Stimulated activated naive CD4-positive, alpha-beta T cell treated with Interleukin-2 at 50 U/mL for 16 hours (primary cell): ENCODE measurements at places on chromosomes 1 and 21.

DNA sequence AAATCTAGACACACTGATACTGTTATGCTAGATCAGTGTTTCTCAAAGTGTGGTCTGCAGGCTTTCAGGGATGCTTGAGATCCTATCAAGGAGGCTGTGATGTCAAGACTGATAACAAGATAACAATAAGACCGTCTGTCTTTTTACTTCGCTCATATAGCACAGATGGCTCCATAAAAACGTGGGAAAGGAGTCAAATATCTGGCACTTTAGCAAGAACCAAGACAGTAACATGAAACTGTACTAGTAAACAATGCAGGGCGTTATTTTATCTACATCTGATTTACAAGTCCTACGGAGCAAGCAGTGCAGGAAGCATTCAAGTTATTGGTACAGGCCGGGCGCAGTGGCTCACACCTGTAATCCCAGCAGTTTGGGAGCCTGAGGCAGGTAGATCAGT lies 3.6 kb upstream of the SPRR3 start:
- DNase-seq, result no peak

DNA sequence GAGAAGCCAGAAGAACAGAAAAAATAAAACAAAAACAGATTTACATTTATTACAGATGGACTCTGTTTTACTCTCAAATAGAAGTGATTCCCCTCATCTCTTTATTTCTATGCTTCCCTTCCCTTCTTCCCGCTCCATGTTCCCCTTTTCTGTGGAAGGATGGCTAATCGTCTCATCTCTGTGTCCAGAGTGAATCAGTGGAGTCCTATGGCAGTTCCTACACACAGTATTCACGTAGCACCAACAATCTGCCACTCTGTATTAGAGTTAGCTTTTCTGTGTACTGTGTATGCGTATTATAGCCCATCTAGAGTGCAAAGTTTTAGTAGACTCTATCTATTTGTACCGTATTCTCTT lies 6.8 kb upstream of the ERO1B start:
- DNase-seq, result no peak

- DNase-seq, result no peak
Measured at GRCh38 chr1:213689260-213689659, 298.5 kb upstream of the PROX1 start.

DNA sequence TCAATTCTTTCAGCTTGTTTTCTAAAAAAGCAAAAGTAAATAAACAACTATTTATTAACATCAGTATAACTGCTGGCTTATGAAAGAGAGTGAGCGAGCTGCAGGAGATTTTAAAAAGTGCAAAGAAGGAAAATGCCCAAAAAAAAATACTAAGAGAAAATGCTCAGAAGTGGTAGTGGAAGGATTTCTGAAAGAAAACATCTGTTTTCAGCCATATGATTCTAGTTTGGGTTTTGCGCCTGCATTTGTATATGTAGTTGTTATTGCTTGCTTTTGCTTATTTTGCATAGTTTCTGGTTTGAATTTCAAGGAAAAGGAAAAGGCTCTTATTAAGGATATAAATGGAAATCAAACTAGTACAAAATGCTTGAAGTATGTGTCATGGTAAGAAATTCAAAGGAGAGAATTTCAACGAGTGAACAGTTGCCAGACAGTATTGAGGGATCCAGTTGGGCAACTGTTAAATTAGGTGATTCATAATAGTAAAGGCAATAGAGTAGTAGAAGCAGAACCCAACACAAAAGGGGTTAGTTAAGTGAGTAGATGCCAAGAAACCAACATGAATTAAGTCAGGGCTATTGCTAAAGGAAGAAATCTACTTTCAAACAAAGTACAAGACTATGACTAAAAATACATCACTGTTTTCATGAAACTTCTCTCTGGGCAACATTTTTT lies 1.2 kb downstream of the GBP5 start:
- DNase-seq, result no peak

DNA sequence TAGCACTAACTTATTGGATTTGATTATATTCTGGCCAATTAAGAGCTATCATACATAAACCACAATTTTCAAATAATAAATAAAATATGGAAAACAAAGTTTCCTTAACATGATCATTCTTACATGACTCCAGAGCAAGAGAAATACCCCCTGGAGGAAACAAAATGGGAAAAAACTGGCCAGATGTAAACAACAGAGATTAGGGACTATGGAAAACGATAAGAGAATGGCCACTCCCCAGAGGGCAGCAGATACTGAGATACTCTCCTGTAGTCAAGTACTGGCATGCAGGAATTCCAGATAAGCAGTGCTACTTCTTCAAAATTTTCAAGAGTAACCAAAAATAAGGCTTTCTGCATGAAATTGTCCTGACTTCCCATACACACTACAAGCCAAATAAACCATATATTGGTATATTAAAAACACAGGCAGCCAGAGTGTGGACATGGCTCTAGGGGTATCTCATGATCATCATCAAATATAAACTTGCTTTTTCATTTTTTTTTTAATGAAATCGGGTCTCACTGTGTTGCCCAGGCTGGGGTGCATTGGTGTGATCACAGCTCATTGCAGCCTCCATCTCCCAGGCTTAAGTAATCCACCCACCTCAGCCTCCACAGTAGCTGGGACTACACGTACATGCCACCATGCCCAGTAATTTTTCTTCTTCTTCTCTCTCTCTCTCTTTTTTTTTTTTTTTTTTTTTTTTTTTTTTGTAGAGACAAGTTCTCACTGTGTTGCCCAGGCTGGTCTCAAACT lies 118.5 kb downstream of the EIF4G3 start:
- no peak for DNase-seq

DNA sequence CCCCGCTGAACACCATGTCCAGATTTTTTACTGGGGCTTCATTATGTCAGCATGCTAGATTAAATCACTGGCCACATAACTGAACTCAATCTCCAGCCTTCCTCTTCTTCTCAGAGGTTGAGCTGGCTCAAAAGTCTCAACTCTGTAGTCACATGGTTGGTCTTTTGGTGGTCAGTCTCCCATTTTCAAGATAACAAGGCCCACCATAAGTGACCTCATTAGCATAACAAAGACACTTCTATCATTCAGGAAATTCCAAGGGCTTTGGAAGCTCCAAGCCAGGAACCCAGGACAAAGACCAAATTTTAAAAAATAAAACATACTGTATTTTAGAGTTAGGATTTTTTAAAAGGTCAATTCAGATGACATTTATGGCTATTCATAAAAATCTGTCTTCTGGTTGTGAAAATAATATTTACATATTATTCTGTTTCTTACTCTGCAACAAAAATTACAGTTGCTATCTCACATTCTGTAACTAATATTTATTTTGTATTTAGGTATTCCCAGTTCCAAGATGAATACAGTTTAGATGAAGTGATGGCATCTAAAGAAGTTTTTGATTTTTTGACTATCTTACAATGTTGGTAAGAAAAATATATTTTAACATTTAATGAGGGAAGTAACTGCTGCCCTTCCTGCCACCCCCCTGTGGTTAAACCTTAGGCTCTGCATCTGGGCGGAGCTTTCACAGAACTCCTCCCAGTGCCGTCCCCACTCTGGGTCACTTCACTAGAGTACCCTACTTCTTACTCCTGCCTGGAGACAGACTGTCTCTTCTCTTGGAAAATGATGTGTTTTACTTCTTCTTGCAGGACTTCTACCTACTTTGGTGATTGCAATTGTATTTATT lies 49.3 kb downstream of the SCP2 start:
- no peak for DNase-seq

DNA sequence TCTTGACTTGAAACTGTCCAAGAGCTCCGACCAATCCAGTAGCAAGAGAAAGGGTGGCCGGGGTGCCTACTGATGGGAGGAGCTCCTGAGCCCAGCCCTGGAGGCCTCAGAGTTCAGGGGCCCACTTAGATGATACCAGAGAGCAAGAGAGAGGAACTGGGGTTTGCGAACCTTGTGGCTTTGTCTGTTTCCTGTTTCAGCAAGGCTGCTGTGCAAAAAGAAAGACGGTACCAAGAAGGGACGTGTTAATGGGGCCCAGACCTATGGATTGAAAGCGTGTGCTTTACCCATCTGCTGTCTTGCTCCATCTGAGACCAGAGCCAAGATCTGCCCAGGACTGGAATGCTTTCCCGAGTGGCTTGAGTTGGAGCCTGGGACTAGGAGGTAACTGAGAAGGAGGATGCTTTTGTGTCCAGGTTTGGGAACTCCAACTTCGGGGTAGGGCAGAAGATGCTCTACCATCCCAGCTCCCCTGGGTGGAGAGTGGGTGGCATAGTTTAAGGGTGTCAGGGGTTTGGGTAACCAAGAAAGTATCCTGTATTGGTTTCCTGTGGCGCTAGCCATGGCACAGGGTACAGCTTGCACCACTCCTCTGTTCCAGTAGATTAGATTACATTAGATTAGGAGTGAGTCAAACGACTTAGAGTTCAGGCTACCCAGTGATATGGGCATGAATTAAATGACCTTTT lies at the start of gene TRAF3IP3:
Gene TRAF3IP3, plus strand, starts transcription at position 128 of the 689 bp plus-strand sequence. CDS start 3,987 bp downstream, outside the sequence.
- peak; percentile 70 for DNase-seq

DNA sequence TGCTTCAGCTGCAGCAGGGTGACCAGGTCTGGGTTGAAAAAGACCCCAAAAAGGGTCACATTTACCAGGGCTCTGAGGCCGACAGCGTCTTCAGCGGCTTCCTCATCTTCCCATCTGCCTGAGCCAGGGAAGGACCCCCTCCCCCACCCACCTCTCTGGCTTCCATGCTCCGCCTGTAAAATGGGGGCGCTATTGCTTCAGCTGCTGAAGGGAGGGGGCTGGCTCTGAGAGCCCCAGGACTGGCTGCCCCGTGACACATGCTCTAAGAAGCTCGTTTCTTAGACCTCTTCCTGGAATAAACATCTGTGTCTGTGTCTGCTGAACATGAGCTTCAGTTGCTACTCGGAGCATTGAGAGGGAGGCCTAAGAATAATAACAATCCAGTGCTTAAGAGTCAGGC lies 2.9 kb downstream of the C1QA start:
- DNase-seq, result no peak

- no peak for DNase-seq
Measured at GRCh38 chr21:20789729-20790500, 208.3 kb upstream of the NCAM2 start.

DNA sequence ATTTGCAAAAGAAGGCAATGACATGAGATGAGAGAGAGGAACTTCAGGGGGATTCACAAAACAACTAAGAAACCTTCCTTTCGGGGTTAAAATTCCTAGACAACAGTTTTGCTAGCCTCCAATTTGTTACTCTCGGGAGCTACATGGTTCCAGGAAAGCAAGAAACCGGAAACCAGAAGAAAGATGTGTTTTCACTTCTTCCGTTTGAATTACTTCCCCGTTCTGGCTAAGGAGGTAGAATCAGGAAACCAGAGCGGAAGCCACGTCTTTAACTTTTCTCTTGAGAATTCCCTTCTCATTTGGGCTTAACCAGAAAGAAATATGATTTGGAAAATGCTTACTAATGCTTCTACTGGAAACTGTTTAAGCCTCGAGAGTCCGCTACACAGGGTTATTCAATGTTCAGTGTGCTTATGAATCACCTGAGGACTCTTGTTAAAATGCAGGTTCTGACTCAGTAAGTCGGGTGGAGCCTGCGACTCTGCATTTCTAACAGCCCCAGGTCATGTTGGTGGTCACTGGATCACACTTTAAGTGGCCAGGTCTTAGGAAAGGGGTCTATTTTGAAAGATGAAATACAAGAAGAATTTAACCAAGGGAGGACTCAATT lies 43.5 kb upstream of the MCOLN3 start:
- DNase-seq, result no peak

- no peak for DNase-seq
Measured at GRCh38 chr1:163130225-163130856, 61.2 kb downstream of the RGS4 start.

- no peak for DNase-seq
Measured at GRCh38 chr1:188782220-188782841, 1695.3 kb downstream of the BRINP3 start.
